ENCODE measurements at places on chromosomes 13 and 19. TPM values are rescaled to one million over a fixed set of nuclear protein-coding genes. Genes with fewer than 3 reads are reported as not detected.

- no peak for DNase-seq
These were observed 3.1 kb upstream of the NLRP13 start for GRCh38 chr19:55935206-55935605.

DNA sequence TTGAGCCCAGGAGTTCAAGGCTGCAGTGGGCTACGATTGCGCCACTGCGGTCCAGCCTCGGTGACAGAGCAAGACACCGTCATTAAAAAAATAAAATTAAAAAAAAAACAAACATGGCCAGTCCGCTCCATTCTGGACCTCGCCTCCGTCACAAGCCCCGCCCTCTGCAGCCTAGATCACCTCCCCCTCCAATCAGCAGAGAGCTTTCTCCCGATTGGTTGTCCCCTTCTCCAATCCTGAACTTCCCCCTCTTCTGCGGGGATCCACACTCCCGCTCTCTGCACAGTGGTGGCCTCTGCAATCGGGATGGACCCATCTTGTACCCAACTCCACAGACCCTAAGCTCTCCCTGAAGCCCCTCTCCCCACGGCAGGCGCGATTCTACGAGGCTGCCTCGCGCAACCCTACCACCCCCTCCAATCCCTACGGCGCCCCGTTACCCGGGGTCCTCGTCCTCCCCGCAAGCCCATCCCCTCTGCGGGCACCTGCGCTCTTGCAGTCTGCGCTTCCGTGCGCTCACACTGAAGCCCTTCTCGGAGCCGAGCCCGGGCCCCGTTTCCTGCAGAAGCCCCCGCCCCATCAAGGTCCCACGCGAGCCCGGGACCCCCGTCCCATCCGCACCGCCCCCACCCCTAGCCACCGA is 540 bp downstream of the TMEM160 start:
- peak; percentile 95 for DNase-seq

- DNase-seq, result peak; percentile 86
These were observed 42.2 kb downstream of the COL4A2 start for GRCh38 chr13:110349239-110349638.

TNFRSF19 gene
- polyA plus RNA-seq, result 47.4 TPM

- DNase-seq, result peak; percentile 97
These were observed 53.3 kb downstream of the RFX2 start for GRCh38 chr19:6056801-6057650.

DNA sequence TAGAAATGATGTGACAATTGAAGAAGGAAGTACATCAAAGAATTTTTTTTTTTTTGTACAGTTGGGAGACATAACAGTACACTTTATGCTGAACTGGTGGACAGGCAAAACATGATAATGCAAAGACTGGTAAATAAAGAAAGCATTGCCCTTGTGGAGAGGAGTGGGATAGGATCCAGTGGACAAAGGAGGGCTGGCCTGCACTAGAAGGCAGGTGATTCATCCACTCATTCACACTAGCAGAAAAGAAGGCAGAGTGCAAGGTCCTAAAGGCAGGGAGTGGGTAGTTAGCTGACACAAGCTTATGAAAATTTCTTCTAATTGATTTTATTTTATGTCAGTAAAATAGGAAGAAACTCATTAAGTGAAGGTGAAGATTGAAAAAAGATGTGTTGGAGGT is 17.6 kb upstream of the NALCN start:
- no peak for DNase-seq

DNA sequence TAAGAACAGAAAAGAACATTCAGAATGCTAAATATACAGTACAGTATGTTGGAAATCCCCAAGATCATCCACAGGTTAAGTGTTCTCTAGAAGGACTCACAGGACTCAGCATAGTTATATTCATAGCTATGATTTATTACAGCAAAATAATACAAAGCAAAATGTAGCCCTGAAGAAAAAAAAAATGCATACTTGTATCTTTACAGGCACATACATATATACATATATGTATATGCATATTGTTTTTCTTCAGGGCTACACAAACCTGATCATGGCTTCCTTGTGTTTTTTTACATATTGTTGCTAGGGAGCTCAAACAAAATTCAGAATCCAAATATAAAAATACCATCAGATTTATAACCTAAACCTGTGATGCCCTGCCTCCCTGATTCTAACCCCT is 78.5 kb downstream of the TUBA3C start:
- no peak for DNase-seq

DIAPH3 gene
- polyA plus RNA-seq, result 10.3 TPM

DNA sequence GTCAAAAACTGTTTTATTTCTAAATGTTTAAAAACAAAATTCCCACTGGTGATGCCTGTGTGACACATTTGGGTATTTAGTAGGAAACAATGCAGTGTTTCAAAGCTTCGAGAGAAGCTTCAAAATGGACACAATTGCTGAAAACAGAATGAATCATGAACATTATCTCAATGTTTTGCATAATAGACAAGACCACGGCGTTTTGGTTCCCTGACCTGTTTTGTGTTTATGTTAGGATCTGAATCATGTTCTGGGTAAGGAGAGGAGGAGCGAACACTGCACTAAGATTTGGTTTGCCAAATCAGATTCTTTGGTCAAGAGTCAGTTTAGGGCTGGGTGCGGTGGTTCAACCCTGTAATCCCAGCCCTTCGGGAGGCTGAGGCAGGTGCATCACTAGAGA is 42.2 kb downstream of the IFT88 start:
- no peak for DNase-seq

DNA sequence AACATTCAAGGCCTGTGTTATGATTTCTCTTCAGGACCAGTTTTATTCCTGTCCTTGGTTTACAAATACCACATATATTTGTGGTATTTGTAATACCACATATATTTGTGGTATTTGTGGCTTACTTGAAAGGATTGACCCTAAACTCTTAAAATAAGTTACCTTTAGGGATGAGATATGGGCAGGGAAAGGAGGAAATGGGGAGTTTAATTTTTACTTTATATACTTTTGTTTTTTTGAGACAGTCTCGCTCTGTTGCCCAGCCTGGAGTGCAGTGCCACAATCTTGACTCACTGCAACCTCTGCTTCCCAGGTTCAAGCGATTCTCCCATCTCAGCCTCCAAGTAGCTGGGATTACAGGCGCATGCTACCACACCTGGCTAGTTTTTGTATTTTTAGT is 2.3 kb upstream of the TGDS start:
- DNase-seq, result no peak

DNA sequence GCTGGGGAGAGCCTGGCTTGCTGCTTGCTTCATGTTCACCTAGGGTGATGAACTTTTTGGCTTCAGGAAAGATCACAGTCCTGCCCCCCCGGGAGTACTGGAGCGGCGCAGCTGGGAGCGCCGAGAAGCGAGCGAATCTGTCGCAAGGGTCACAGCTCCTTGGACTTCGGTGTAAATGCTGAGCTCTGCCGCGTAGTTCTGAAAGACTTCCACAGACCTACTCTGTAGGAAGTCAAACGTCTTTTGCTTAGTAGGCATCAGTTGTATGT is 2.7 kb downstream of the ING1 start:
- no peak for DNase-seq

DNA sequence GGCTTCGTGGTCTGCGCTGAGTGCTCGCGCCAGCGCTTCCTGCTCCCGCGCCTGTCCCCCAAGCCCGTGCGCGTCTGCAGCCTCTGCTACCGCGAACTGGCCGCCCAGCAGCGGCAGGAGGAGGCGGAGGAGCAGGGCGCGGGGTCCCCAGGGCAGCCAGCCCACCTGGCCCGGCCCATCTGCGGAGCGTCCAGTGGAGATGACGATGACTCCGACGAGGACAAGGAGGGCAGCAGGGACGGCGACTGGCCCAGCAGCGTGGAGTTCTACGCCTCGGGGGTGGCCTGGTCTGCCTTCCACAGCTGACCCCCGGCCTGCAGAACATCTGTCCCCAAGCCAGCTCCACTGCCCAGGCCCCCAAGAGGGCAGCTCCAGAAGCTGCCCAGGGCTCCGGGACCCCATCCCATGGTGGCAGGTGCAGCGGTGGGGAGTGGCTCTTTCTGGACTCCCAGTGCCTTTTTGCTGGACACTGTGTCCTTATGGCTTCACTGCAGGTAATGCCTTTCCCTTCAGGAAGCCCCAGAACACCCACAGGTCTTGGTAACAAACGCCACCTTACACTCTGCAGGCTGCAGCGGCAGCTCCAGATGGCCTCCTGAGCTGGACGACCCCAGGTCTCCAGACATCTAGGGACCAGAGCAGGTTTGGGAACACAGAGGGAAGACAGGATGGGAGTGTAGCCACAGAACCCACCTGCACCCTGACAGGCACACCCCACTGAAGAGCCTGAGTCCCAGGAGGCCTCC is 9.3 kb downstream of the PLEKHF1 start:
- DNase-seq, result no peak

DNA sequence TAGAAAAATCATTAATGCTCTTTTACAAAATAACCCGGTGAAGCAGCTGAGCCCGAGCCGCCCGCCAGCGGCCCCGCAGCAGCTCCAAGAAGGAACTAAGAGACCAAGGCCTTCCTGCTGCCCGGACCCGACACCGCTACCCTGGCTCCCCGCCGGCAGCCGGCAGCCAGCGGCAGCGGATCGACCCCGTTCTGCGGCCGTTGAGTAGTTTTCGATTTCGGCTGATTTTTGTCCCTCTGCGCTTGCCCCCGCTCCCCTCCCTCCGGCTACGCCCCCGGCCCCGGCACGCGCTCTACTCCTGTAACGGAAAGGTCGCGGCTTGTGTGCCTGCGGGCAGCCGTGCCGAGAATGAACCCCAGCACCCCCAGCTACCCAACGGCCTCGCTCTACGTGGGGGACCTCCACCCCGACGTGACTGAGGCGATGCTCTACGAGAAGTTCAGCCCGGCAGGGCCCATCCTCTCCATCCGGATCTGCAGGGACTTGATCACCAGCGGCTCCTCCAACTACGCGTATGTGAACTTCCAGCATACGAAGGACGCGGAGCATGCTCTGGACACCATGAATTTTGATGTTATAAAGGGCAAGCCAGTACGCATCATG is at the start of gene PABPC3:
Gene PABPC3, plus strand, starts transcription at position 286 of the 603 bp plus-strand sequence. Its CDS starts 63 bp downstream, at position 349.
- DNase-seq, result peak; percentile 16

DNA sequence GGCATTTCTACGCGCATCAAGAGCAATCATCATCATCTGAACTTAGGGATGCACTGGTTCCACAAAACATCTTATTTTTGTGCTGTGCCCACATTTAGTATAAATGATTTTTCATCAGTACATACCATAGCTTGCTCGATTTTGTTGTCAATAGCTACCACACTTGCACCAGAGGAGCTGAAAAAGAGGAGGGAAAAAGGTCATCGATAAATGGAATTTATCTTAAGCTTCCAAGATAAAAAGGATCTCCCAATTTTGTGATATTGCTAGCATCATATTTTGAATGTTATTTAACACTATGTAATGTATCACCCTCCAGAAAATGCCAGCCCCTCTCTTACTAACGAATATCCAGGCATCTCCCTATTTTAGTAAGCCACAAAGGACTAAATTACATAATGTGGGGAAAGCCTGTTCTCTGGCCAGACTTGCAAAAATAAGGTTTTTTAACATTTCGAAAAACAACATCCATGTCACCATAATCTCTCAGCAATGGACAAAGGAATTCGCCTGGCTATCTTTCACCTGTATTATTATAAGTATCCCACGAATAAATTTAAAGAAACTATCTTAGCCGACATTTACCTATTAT is 62.4 kb downstream of the SERP2 start:
- DNase-seq, result no peak

- DNase-seq, result no peak
These were observed 179.3 kb downstream of the ZIC5 start for GRCh38 chr13:99792079-99792921.

DNA sequence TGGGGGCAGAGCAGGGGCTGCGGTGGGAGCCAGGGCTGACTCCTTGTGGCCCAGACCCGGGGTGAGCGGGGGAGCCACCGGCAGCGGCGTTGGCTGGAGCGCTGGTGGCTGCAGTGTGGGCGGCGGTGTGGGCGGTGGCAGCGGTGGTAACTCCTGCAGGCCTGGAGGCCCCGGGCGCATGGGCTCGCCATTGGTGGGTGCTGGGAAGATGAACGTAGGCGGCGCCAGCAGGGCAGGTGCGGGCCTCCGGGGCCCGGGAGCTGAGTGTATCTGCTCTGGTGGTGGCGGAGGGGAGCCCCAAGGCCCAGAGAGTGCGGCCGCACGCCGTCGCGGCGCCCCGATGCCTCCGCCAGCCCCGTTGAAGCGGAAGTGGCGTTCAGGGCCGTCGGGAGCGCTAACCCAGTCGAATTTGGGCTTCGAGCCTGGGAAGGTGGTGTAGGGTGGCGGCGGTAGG is 2.0 kb downstream of the GGN start:
- no peak for DNase-seq

GRCh38 chr13:58960888-58961287 is 1202.8 kb downstream of the DIAPH3 start:
- DNase-seq, result peak; percentile 44

- DNase-seq, result peak; percentile 98
These were observed at the start of gene CKAP2 for GRCh38 chr13:52454820-52455676. Gene CKAP2, plus strand, starts transcription at chr13:52455478. Its CDS starts 79 bp downstream, at chr13:52455557.

DNA sequence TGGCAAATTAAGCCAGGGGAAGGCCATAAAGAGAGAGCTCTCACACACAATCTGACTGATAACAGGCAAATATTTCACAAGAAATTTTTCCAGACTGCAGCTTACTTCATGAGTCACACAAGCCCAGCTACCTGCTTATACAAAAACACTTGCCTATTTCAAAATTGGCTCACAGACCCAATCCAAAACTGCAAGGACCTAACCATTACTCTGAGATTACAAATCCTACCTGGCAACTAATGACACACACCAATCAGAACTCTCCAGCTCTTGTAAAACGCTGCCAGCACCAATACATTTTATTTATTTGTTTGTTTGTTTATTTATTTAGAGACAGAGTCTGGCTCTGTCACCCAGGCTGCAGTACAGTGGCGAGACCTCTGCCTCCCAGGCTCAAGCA is 18.1 kb upstream of the ZFP82 start:
- DNase-seq, result no peak

DNA sequence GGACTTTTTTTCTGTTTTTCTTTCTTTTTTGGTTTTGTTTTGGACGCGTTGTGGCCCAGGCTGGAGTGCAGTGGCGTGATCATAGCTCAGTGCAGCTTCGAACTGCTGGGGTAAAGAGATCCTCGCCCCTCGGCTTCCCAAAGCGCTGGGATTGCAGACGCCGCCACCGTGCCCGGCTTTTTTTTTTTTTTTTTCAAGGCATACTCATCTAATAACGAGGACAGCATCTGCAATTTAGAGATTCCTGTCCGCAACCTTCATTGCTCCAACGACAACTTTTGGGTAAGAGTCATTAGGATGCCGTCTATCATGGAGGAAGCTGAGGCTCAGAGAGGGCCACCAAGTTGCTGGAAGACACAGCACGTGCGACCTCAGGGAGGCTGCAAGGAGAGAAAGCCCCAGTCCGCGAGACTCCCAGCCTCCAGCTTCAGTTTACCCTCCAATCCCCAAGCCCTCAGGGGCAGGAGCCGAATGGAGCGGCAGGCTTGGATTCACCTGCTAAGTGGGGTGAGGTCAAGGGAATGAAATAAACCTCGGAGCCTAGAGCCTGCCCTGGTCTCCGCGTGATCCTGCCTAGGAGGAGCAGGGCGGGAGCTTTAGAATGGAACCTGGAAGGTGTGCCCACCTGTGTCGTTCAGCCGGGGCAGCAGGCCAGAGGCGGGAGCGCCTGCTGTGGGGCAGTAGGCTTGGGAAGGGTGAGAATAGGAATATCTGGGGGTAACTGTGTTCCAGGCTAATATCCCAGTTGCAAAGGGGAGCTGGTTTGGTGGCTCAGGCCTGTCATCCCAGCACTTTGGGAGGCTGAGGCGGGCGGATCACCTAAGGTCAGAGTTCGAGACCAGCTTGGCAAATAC is 676 bp upstream of the POLRMT start:
- no peak for DNase-seq

Data from muscle of leg (tissue), 16 donors.